ENCODE measurements at places on chromosomes 7 and 10. TPM values are rescaled to one million over a fixed set of nuclear protein-coding genes. Genes with fewer than 3 reads are reported as not detected.

GRCh38 chr10:96666741-96667140 lies 53.6 kb downstream of the PIK3AP1 start:
- H3K27me3 ChIP-seq: no peaks in the 10 kb centered on the region
- DNase-seq: no peak
- H3K27ac ChIP-seq: no peak overlapping the region

DNA sequence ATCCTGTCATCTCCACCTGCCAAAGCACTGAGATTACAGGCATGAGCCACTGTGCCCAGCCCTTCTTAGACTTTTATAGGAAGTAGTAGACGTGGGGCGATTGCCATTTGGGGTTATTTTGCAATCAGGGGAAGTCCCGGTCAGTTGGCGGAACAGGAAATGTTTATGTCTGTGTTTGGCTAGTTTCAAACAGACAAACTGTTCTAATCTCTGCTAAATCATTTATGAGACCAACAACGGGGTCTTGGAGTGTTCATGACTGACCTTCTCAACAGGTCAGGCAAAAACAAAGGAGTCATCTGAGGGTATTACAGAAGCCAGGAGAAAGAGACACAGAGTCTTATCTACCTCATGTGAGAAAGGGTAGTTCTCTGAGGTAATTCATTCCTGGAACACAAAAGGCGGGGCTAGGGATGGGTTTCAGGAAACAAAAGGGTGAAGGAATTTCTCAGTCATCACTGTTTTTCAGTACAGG lies 6.6 kb upstream of the TPK1 start:
- peak overlapping the region; percentile 50 for H3K27ac ChIP-seq
- DNase-seq: no peak
- no peaks in the 10 kb centered on the region for H3K36me3 ChIP-seq

GRCh38 chr10:130338636-130339024 lies 202.4 kb downstream of the GLRX3 start:
- no peak overlapping the region for H3K4me3 ChIP-seq
- no peaks in the 10 kb centered on the region for H3K36me3 ChIP-seq
- no peaks in the 10 kb centered on the region for H3K4me1 ChIP-seq
- no peaks in the 10 kb centered on the region for H3K27me3 ChIP-seq
- DNase-seq: no peak

DNA sequence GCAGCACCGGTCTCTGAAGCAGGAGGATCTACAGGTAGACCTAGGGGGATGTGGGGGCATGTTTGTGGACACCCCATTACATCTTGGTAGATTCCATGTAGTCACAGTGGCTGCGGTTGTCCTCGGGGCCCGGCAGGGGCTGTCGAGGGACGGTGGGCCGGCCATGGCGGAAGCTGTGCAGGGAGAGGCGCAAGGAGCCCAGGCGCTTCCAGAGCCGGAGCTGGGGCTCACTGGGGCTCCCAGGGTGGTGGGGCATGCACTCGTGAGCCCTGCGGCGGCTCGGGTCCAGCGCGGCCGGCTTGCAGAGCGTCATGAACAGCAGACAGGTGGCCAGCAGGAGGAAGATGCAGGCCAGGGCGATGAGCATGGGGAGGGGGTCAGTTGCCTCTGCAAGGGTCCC lies 3.7 kb downstream of the C10orf105 start:
- no peaks in the 10 kb centered on the region for H3K27me3 ChIP-seq
- no peak for DNase-seq
- no peak overlapping the region for H3K4me3 ChIP-seq
- no peak overlapping the region for H3K27ac ChIP-seq

TAF3 gene
- 10.0 TPM for total RNA-seq

WNT2 gene
- not detected for total RNA-seq

PON2 gene
- 26.6 TPM for total RNA-seq

TCAF2 gene
- total RNA-seq: 2.7 TPM

VSTM4 gene
- 16.8 TPM for total RNA-seq

FGFR2 gene
- total RNA-seq: 0.23 TPM

FBXL13 gene
- total RNA-seq: 0.51 TPM

All from heart right ventricle (tissue), 16 donors.